ENCODE measurements at places on chromosomes 13 and 19.

- DNase-seq, result no peak
Observed at GRCh38 chr19:1239420-1239795, 1.6 kb upstream of the CBARP start.

DNA sequence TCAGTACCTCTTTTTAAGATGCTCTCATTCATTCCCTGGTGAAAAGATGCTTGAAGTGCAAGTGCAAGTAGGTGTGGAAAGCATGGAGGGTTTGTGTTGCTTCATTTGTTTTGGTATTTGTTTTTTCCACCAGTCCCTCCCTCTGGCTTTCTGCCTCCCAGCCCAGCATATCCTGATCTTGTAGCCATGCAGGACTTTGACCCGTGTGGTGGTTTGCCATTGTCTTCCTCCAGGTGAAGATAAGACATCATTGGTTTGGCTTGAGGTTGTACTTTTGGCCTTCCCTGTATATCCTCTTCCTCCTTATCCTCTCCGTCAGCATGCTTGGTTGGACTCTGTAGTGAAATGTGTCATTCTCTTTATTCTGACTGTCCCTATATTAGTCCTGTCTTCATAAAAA is 9.1 kb downstream of the SPINT2 start:
- no peak for DNase-seq

DNA sequence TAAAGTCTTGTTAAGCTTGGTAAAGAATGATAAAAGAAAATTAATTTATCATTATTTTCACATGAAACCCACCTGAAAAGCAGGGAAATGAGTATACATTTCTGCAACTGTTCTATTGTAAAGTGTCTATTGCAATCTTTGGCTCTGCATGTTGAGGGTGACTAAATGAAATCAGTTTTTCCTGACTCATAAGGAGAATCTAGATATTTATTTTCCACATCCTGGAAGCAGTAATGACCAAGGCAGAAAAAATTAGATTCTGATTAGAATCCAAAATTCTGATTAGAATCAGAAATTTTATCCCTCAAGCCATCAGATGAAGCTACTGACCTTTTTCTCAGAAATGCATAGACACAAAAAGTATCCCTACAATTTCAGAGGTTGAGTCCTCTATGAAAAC is 178.4 kb downstream of the MYO16 start:
- no peak for DNase-seq

GRCh38 chr13:72463561-72463960 is 263.9 kb downstream of the MZT1 start:
- no peak for DNase-seq

GRCh38 chr13:63631006-63631405 is 2215.4 kb upstream of the PCDH20 start:
- DNase-seq, result no peak

- no peak for DNase-seq
Observed at GRCh38 chr19:46637224-46637623, 1.2 kb upstream of the GNG8 start.

DNA sequence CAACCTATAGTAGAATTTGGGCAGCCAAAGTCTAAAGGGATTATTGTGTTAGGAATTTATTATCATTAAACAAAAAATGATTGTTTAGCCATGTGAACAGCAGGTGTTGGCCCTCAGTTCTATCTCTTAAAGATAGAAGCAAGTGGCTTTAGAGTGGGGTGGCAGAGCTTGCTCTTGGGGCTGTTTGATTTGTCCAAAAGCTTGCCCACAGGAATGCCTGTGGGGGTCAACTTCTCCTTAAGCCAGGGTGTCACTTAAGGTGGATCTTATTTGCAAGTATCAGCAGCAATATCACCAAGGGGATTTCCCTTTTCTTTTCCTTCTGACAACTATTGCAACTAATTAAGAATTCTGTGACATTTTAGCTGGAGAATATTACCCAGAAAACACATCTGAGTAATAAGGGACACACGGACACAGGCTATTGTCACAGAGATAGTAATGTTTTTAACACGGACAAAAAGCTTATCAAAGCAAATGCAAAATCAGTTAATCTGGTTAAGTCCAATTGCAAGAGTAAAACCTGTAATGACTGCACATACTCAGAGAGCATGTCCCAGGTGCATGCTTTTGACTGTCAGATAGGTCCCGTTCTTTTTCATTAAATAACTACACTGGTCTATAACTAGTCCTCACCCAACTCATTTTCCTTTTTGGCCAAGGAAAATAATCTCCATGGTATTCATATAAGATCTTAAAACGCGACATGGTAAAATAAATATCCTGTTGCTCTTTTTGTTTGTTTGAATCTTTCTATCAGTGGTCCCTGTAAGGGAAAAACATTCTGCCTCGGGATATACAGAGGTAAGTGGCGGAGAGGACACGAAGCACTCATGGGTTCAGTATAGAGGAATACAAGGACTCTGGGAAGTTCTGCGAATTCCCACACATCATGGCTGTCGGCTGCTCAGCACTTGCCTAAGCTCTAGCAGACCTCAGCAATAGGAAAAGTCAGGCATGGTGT is 172.1 kb upstream of the RFC3 start:
- no peak for DNase-seq

DNA sequence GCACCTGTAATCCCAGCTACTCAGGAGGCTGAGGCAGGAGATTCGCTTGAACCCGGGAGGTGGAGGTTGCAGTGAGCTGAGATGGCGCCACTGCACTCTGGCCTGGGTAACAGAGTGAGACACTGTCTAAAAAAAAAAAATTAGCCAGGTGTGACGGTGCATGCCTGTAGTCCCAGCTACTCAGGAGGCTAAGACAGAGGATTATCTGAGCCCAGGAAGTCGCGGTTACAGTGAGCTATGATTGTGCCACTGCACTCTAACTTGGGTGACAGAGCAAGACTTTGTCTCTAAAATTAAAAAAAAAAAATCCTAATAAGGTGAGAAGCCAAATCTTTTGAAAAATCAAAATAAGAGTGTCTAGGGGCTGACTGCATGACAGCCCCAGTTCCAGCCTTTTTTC is 9.7 kb upstream of the CEBPA start:
- no peak for DNase-seq
